ENCODE measurements at places on chromosomes 4 and X. TPM values are rescaled to one million over a fixed set of nuclear protein-coding genes. Genes with fewer than 3 reads are reported as not detected.
A peak's percentile ranks its signal among the peaks of the same experiment; 100 is the strongest.

- no peak overlapping the region for H3K27ac ChIP-seq
- peaks cover 18% of the 10 kb centered on the region for H3K4me1 ChIP-seq
- peaks cover 17% of the 10 kb centered on the region for H3K27me3 ChIP-seq
- no peaks in the 10 kb centered on the region for H3K36me3 ChIP-seq
- DNase-seq = no peak
Measured at GRCh38 chr4:80268081-80268823, 1.8 kb downstream of the FGF5 start.

- no peaks in the 10 kb centered on the region for H3K27me3 ChIP-seq
- no peak overlapping the region for H3K4me3 ChIP-seq
- no peak for DNase-seq
- H3K27ac ChIP-seq = no peak overlapping the region
Measured at GRCh38 chr4:166981847-166982246, 252.4 kb downstream of the SPOCK3 start.

GRCh38 chr4:107740950-107741701 is 21.1 kb upstream of the PAPSS1 start:
- no peaks in the 10 kb centered on the region for H3K27me3 ChIP-seq
- no peak overlapping the region for H3K27ac ChIP-seq
- peaks cover 3% of the 10 kb centered on the region for H3K4me1 ChIP-seq
- H3K36me3 ChIP-seq = no peaks in the 10 kb centered on the region
- H3K4me3 ChIP-seq = no peak overlapping the region

Gene CD99L2
- 26.4 TPM for total RNA-seq

Gene TIMP1
- total RNA-seq = 395 TPM

DNA sequence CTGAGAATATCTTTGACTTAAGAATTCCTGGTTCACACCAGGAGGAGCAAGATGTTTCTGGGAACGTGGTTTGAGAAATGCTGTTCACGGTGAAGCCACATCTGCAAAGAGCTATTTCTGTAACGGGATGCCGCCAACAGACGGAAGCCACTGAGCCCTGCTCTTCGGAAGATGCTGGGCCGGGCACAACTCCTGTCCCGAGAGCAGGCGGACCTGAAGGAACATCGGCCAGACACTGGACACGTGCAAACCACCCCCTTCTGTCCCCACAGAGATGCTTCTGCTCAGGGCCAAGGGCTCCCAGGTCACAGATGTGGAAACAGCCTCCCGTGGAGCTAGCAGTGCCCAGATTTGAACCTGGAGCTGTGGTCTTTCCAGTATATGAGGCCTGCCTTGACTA is 24.3 kb downstream of the HMX1 start:
- H3K27ac ChIP-seq = no peak overlapping the region
- H3K4me3 ChIP-seq = no peak overlapping the region
- no peaks in the 10 kb centered on the region for H3K27me3 ChIP-seq
- H3K4me1 ChIP-seq = no peaks in the 10 kb centered on the region
- no peak for DNase-seq

Gene TLR8
- 0.50 TPM for total RNA-seq

DNA sequence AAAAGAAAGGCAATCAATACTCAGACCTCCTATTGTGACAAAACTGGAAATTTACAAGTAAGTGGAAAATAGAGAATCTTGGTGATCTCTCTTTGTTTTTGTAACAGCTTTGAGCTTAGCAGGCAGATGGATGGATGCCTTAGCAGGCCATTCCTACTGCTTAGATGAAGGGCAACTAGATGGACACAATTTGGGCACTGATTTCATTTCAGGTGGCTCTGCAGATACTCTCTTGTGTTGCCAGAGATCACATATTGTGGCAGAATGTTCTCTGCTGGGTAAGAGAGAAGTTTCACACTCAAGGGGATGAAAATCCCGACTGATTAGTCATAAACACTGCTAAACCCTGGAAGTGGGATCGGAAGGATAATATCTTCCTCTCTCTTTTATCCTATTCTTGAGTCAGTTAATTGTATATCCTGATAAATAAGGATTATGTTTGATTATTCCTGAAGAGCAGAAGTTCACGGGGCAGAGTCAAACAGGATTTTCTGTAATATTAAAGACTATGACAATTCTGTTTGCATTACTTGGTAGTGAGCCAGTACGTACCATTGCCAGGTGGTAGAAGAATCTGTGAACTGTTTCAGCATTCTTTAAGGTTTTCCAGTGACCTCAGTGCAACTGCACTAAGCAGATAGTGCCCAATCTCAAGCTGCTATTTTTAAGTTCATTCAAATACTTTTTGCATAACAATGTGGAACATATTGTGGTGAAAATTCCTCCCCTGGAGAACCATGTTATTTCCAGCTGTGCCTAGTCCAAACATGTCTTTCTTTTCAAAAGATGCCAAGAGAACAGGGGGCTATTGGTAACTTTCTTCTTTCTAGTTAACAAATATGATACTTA is 974.3 kb downstream of the FSTL5 start:
- no peaks in the 10 kb centered on the region for H3K36me3 ChIP-seq
- no peak overlapping the region for H3K27ac ChIP-seq
- no peaks in the 10 kb centered on the region for H3K4me1 ChIP-seq
- no peak overlapping the region for H3K4me3 ChIP-seq

DNA sequence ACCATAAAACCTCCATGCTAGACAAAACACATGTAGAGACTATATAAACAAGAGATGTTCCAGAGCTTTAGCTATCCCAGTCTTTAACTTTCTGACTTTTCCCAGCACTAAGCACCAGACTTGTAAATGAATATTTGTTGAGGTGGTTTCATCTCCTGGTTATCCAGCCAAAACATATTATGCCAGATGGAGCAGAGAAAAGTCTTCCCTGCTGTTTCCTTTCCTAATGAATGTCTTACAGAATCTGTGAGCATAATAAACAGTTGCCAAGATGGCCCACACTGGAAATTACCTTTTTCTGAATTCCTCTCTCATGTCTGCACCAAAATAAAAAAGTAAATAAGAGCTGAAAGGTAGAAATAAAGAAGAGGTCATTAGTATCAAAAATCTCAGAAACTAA is 159.2 kb downstream of the TECRL start:
- no peak for DNase-seq
- H3K27ac ChIP-seq = no peak overlapping the region
- no peak overlapping the region for H3K4me3 ChIP-seq
- no peaks in the 10 kb centered on the region for H3K4me1 ChIP-seq
- no peaks in the 10 kb centered on the region for H3K36me3 ChIP-seq
- H3K27me3 ChIP-seq = no peaks in the 10 kb centered on the region

- no peak for DNase-seq
- no peaks in the 10 kb centered on the region for H3K36me3 ChIP-seq
- H3K4me1 ChIP-seq = no peaks in the 10 kb centered on the region
- H3K27ac ChIP-seq = no peak overlapping the region
Measured at GRCh38 chr4:186298031-186298647, 32.1 kb downstream of the F11 start.

- DNase-seq = peak; percentile 59
- H3K27ac ChIP-seq = peak overlapping the region; percentile 56
- no peak overlapping the region for H3K4me3 ChIP-seq
- H3K27me3 ChIP-seq = peaks cover 12% of the 10 kb centered on the region
- H3K36me3 ChIP-seq = no peaks in the 10 kb centered on the region
Measured at GRCh38 chr4:108172753-108173598, 4.2 kb upstream of the LEF1 start.

DNA sequence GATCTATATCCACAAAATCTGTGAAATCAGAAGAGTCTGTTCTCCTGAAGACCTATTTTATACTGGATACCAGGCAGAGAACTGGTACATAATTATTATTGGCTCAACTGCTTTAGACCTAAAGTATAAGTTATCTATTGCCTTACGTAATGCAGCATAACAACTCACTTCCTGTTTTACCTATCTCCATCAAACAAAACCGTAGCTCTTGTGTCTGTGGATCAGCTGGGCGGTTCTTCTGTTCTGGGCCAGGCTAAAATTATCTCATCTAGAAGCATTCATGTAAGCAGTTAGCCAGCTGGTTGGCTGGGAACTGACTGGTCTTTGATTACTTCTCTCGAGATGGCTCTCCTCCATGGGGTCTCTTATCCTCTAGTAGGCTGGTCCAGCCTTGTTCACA is 57.8 kb downstream of the PPP1R2C start:
- no peak overlapping the region for H3K27ac ChIP-seq
- no peak overlapping the region for H3K4me3 ChIP-seq
- no peaks in the 10 kb centered on the region for H3K4me1 ChIP-seq
- H3K27me3 ChIP-seq = peaks cover 6% of the 10 kb centered on the region
- no peaks in the 10 kb centered on the region for H3K36me3 ChIP-seq
- DNase-seq = no peak

DNA sequence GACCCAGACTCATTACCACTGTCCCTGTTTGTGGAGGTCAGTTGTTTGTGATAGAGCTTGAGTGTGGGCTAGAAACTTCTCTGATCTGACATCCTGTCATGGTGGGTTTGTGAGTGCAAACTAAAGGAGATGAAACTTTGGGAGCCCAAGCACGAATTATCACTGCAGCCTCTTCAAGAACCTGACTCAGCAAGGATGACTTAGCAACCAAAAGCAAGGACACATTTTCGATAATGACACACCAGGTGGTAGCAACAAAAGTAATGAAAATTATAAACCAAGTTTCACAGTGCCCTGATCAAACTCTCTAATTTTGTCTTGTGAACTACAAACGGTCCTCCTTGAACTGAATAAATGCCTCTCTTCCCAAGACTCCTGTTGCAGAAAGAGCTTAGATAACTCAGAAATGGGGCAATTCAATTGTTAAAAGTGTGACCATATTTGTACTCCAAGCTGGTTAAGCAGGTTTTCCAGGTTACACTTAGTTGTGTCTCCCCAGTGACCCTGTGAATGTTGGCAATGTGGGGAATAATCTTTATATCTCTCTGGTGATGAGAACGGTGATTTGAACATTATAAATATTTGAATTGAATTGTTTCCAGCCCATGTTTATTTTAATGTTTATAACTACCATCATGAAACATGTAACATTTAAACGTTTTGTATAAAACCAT is 52.6 kb upstream of the ATP8A1 start:
- no peaks in the 10 kb centered on the region for H3K36me3 ChIP-seq
- peak overlapping the region; percentile 60 for H3K27ac ChIP-seq
- peaks cover 31% of the 10 kb centered on the region for H3K4me1 ChIP-seq
- no peak for DNase-seq
- H3K27me3 ChIP-seq = no peaks in the 10 kb centered on the region

Gene NAA11
- total RNA-seq = not detected

- no peak overlapping the region for H3K4me3 ChIP-seq
- no peaks in the 10 kb centered on the region for H3K4me1 ChIP-seq
- no peaks in the 10 kb centered on the region for H3K27me3 ChIP-seq
- no peaks in the 10 kb centered on the region for H3K36me3 ChIP-seq
- H3K27ac ChIP-seq = no peak overlapping the region
Measured at GRCh38 chrX:77814210-77814609, 28.2 kb upstream of the ATRX start.

DNA sequence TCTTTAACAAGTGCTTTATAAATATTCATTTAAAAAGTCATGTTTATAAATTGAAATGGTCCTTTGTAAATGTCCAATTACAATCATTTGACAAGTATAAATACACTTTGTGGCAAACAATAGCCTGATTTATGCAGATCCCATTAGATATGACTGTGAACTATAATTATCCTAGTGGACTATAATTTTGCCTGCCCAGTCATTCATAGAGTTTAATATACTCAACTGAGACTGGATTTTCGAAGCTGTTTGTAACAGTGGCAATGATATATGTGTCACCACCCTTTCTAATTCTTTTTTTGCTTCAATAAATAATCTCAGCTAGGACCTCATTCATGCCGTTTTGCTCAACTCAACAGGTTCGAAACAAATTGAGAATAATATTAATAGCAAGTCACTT is 732.0 kb downstream of the PCDH18 start:
- no peak overlapping the region for H3K4me3 ChIP-seq
- DNase-seq = no peak
- H3K4me1 ChIP-seq = no peaks in the 10 kb centered on the region
- no peaks in the 10 kb centered on the region for H3K27me3 ChIP-seq
- H3K36me3 ChIP-seq = no peaks in the 10 kb centered on the region
- H3K27ac ChIP-seq = no peak overlapping the region

Gene TXK
- total RNA-seq = 3.6 TPM

DNA sequence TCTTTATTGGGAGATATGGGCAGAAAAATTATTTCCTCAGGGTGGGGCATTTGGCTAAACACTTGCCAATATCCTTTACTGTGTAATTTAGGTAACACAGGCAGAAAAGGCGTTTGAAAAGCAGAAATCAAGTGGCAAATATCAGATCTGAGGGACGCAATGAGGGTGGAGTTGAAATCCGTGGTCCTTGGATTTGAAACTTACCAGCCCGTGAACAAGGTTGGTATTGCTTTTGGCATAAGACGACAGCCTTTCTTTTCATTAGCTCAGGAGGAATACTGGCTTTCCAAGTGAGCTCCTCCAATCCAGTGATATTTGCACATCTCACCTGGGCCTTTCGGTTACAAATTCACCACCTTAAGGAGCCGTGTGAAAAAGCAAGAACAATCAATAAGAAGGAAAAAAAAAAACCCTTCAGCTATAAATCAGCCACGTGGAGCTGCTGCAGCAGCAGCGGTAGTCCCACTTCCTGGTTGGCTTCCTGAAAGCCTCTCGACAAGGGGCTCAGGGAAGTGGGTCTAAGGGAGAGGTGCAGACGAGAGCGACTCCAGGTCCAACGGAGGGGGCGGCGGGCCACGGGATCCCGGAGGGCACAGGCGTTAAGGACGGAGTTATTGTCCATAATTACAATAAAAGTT is 734 bp upstream of the GALNT7 start:
- DNase-seq = peak; percentile 44
- H3K27ac ChIP-seq = peak overlapping the region; percentile 93
- H3K36me3 ChIP-seq = no peaks in the 10 kb centered on the region
- peak overlapping the region; percentile 63 for H3K4me3 ChIP-seq
- H3K4me1 ChIP-seq = peaks cover 3% of the 10 kb centered on the region

Gene MMGT1
- total RNA-seq = 33.1 TPM

- H3K27me3 ChIP-seq = no peaks in the 10 kb centered on the region
- H3K27ac ChIP-seq = no peak overlapping the region
- no peak overlapping the region for H3K4me3 ChIP-seq
- no peaks in the 10 kb centered on the region for H3K4me1 ChIP-seq
- H3K36me3 ChIP-seq = no peaks in the 10 kb centered on the region
Measured at GRCh38 chrX:119512146-119512800, 44.0 kb downstream of the SLC25A5 start.

Gene WFS1
- 138 TPM for total RNA-seq

DNA sequence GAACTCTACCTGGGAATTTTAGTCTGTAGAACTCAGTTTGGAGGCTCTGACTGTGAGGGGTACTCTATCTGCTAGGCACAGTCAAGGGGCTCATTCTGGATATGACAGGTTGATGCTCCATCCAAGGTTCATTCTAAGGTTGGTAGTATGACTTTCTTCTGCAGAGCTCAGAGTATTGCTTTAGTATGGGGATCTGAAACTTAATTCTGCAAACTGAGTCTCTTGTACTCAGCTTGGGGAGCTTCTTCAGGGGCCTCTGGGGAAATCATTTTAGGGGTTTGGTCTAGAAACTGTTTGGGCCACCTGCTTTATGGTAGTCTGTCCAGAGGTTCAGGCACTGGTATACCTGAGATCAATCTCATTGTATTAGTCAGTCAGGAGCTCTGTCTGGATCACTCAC is 9.7 kb upstream of the TSR2 start:
- no peak overlapping the region for H3K27ac ChIP-seq
- H3K4me3 ChIP-seq = no peak overlapping the region
- no peaks in the 10 kb centered on the region for H3K27me3 ChIP-seq
- no peaks in the 10 kb centered on the region for H3K4me1 ChIP-seq
- H3K36me3 ChIP-seq = no peaks in the 10 kb centered on the region

- H3K27me3 ChIP-seq = no peaks in the 10 kb centered on the region
- H3K27ac ChIP-seq = no peak overlapping the region
- no peak overlapping the region for H3K4me3 ChIP-seq
- DNase-seq = no peak
Measured at GRCh38 chr4:86100539-86101215, 259.2 kb downstream of the MAPK10 start.

Gene PHOX2B
- not detected for total RNA-seq

- H3K4me3 ChIP-seq = no peak overlapping the region
- no peaks in the 10 kb centered on the region for H3K36me3 ChIP-seq
- H3K27ac ChIP-seq = no peak overlapping the region
- no peaks in the 10 kb centered on the region for H3K27me3 ChIP-seq
- H3K4me1 ChIP-seq = no peaks in the 10 kb centered on the region
Measured at GRCh38 chr4:3276986-3277385, 15.8 kb upstream of the RGS12 start.

Measured in thyroid gland (tissue), 4 donors.